SW480 (cell line): ENCODE measurements at places on chromosomes 6 and 20.
A peak's percentile ranks its signal among the peaks of the same experiment; 100 is the strongest.

DNA sequence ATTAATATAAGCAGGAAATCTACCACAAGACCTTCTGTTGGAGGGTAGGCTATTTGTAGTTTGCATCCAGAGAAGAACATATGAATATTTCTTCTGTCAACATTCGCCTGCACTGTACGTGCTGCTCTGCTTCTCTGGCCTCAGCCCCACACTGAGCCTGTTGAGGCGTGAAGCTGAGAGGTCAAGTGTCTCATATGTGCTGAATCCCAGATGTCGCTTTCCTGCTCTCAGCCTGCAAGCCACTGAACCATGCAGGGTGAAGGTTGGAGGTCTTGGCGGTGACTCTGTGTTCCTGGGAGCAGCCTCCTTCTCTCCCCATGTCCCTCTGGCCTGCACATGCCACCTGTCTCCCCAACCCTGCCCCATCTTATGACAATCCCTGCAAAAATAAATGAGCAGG, 83.6 kb downstream of the TMEM170B start:
- DNase-seq = no peak

DNA sequence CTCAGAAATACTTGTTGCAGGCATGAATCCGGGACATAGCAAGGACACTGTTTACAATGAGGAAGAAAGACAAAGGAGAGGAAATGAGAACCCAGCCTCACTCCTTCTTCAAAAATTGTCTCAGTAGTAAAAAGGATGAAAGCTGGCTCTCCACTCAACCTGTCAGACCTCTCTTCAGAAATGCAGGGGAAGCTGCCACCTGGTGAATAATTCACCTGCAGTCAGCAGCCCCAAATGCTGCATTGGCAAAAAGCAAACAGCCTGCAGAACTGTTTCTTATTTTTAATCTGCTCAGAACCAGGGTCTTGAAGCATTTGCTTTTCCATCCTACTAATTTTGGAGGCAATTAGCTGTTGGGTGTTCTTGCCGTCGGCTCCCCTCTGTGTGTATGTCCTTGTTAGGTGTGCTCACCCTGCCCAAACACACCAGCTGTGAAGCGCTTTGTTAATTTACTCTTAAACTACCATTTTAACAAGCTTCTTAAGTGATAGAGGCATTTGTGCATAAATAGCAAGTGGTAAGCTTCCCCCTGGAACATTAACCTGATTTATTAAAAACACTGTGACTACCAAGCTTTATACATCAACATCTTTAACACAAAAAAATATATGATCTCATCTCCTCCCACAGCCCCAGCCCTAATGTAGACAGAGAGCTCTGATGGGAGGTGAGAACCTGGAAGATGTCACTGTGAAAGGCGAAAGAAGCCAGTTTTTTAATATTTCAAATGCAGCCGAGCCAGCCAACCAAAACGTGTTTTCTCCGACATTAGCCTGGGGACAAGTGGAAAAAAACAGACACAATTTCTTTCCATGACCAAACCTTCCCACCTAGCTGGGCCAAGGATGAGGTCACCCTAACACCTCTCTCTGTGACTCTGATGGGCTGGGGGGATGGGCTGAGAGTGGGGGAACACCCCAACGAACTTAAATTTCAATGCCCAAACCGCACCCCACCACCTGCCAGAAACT, 451.0 kb upstream of the SULF2 start:
- no peak for DNase-seq

GRCh38 chr20:33169176-33169794, 1.3 kb downstream of the BPIFA2 start:
- DNase-seq = no peak

DNA sequence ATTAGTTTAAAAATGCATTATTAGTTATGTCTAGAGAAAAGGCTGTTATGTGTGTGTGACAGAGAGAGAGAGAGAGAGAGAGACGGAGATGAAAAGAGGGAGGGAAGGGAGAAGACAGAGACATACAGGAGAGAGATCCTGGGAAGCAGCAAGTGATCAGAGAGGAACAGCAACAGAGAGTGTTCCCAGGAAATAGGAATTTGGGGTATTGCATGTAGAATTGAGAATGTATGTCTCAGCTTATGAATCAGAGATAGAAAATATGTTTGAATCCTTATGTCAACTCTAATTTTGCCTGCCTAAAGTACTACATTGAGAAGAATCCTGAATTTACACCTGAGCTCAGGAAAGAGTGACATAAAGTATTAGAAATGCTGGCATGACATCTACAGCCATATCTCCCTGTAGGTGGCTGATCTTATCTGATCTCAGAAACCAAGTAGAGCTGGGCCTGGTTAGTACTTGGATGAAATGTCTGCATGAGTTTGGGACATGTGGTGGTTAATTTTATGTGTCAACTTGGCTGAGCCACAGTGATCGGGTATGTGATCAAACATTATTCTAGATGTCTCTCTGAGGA, 130.6 kb downstream of the TENT5A start:
- DNase-seq = no peak

DNA sequence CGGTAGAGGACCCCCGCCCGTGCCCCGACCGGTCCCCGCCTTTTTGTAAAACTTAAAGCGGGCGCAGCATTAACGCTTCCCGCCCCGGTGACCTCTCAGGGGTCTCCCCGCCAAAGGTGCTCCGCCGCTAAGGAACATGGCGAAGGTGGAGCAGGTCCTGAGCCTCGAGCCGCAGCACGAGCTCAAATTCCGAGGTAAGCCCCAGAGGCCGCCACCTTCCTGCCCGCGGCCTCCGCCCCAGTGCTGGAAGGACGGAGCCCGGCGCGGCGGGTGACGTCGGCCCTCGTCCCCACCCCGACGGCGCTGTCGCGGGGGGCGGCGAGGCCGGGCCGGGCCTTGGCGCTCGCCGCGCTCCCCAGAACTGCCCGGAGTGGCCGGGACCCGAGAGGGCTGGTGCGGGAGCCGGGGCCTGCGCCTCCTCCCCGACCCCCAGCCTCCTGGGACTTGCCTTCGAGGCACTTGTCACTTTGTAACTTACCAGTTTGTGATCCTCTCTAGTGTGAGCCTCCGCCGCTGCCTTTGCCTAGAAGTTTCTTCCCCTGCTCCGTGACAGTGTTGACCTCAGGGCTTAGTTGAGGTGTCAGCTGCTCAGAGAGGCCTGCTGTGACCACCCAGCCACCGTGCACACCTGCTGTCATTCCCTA, 417 bp downstream of the VAPB start:
- peak; percentile 47 for DNase-seq

DNA sequence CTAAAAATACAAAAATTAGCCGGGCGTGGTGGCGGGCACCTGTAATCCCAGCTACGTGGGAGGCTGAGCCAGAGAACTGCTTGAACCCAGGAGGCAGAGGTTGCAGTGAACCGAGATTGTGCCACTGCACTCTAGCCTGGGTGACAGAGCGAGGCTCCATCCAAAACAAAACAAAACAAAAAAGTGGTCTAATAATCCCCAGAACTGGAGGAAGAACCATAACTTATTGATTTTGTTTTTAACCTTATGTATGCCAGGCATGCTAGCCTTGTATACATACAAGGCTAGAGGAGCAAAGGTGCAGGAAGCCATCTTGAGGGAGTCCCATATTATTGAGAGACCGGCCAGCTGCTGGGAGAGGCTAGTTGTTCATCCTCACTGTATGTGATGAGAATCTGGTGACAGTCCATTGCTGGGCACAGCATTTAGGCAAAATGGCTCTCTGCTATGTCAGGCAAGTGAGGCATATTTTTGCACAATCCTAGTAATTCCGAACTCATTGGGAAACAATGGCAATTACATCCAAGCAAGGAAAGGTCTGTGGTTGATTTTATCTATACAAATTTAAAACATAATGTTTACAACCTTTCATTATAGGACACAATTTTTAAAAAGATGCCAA, 18.0 kb downstream of the HFE start:
- DNase-seq = no peak

DNA sequence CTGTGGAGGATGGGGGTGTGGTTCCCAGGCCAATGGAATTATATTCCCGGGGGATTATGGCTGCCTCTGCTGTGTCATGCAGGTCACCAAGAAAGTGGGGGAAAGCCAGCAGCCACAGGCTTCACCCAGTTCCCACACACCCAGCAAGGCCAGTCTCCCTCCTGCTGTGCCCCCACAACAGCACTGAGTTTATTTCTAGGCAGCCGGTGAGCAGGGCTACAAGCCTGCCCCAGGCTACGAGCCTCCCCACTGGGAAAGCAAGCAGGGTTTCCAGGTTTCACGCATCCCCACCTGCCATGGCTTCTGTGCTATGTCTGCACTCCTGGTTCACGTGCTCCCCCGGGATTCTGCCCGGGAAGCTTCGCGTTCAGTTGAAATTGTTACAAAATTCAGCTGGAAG, 72.6 kb downstream of the ERMARD start:
- no peak for DNase-seq

GRCh38 chr20:23179766-23180403, 93.8 kb upstream of the CD93 start:
- DNase-seq = no peak

DNA sequence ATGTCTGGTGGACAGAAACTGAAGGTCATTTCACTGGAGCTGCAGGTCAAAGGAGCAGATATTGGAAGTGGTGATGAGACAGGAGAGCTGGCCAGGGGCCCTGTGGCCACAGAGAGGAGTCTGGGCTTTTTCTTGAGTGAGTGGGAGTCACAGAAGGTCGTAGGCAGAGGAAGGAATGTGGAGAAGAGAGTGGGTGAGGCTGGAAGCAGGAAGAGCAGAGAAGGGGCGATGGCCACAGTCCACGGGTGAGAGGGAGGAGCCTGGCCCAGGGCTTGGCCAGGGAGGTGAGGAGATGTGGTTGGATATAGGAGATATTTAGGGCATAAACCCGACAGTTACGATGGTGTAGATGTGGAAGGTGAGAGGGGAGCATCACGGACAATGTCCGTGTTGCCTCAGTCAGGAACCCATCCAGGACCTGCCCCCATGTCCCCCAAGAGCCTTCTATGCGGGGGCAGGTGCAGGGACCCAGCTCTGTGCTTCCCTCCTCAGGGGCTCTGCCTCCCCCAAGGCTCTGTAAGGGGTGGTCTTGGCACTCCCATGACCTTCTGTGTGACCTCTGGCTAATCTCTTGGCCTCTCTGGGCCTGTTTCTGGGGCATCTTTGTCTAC, 150.5 kb upstream of the PTPN1 start:
- DNase-seq = no peak

- DNase-seq = no peak
These were observed 4.0 kb downstream of the STK4 start for GRCh38 chr20:44970243-44970757.

DNA sequence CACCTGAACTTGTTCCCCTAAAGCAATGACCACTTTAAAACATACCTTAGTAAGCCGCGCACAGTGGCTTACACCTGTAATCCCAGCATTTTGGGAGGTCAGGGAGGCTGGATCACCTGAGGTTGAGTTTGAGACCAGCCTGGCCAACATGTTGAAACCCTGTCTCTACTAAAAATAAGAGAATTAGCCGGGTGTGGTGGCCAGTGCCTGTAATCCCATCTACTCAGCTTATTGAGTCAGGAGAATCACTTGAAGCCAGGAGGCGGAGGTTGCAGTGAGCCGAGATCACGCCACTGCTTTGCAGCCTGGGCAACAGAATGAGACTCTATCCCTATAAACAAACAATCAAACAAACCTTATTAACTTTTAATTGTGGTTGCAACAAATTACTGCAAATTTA, 1.6 kb upstream of the RAET1E start:
- no peak for DNase-seq

DNA sequence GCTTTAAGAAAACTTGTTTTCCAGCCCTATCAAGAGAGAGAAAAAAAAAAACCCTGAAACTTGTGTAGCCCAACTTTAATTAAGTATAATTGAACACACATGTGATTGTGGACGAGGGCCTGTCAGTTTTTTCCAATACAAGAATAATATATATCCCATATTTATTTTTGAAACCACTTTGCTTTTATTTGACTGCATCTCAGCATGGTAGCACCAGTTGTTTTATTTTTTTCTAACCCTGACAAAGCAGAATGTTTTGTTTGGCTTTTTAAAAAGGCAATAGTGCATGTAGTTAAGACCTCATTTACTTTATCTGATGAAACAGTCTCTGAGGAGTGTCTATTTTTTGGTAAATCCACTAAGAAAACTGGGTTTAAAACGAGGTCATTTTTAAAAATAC, 257.7 kb downstream of the CDKAL1 start:
- no peak for DNase-seq

DNA sequence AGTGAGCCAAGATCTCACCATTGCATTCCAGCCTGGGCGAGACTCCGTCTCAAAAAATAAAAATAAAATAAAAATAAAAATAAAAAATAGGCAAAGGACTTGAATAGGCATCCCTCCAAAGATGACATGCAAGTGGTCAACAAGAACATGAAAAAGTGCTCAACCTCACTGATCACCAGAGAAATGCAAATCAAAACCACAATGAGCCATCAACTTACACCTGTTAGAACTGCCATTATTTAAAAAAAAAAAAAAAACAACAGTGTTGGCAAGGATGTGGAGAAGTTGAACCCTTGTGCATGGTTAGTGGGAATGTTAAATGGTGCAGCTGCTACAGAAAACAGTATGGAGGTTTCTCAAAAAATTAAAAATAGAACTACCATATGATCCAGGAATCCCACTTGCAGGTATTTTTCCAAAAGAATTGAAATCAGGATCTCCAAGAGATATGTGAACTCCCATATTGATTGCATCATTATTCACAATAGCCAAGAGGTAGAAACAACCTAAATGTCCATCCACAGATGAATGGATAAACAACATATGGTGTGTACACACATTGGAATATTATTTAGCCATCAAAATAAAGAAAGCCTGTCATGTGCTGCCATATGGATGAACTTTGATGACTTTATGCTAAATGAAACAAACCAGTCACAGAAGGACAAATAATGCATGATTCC, 2.8 kb downstream of the C20orf203 start:
- DNase-seq = no peak

DNA sequence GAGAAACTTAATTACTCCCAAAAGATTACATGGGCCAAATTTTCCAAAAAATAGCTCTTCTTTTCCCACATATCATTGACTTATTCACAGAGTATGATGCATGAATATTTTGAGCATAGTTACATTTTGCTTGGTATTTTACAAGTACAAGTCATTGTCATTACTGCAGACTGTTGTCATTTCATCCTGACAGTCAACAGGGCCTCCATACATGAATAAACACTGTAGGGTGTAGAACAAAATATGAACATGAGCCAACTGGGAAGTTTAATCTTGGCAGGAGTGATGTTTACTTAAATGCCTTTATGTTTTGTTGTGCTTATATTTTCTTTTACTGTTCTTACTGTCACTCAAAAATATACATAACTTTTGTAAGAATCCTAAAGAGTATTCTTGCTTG, 340.7 kb downstream of the ADGRB3 start:
- DNase-seq = no peak

- DNase-seq = no peak
These were observed 124.5 kb upstream of the SAMD5 start for GRCh38 chr6:147384029-147384428.

GRCh38 chr6:108806171-108806570, 42.1 kb upstream of the ARMC2 start:
- DNase-seq = no peak
